ENCODE measurements at places on chromosomes 3 and 15.

DNA sequence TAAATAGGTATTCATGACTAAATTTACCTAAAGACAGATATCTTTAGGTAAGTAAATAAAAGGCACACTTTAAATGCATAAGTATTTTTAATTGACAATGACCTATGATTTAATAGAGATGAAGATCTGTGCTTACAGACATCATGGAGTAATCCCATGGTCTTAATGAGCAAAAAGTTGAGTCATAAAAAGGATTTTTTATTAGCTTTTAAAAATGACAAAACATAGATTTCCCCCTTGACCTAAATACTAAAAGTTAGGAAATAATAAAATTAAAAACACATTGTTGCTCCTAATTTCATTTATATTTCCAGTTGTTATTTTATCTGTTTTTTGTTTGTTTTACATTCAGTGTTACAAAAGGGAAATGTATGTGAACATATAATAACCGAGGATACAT is 1005.7 kb downstream of the ROBO1 start:
- DNase-seq, result no peak

GRCh38 chr3:101171681-101172191 is 148.6 kb downstream of the IMPG2 start:
- no peak for DNase-seq

DNA sequence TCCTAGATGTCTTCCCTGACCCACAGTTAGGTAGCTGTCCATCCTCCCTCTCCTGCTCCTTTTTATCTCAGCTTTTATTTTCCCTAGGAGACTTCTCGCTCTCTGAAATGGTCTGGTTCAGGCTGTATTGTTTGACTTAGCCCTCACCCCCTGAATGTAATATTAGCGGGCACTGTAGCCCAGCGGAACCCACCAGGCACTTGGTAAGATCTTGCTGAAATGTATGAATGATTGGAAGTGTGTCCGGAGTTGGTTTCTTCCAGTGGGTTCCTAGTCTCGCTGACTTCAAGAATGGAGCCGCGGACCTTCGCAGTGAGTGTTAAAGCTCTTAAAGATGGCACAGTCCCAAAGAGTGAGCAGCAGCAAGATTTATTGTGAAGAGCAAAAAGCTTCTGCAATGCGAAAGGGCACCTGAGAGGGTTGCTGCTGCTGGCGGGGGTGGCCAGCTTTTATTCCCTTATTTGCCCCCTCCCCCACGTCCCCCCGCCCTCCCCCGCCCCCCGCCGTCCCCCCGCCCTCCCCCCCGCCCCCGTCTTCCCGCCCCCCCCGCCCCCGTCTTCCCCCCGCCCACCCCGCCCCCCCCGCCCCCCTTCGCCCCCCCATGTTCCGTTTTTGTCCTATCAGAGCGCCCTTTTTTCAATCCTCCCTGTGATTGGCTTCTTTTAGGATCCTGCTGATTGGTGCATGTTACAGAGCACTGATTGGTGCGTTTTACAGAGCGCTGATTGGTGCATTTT is 694 bp upstream of the EEFSEC start:
- no peak for DNase-seq

GRCh38 chr15:63314409-63314808 is 37.0 kb downstream of the APH1B start:
- no peak for DNase-seq

- DNase-seq, result no peak
These were observed 92.6 kb downstream of the TFDP2 start for GRCh38 chr3:142056656-142057330.
